ENCODE measurements at places on chromosomes 3 and 15.

GRCh38 chr15:88428053-88428452 is 39.1 kb downstream of the MRPL46 start:
- DNase-seq, result no peak

- no peak for DNase-seq
Measured at GRCh38 chr3:30685267-30685667, 78.9 kb downstream of the TGFBR2 start.

DNA sequence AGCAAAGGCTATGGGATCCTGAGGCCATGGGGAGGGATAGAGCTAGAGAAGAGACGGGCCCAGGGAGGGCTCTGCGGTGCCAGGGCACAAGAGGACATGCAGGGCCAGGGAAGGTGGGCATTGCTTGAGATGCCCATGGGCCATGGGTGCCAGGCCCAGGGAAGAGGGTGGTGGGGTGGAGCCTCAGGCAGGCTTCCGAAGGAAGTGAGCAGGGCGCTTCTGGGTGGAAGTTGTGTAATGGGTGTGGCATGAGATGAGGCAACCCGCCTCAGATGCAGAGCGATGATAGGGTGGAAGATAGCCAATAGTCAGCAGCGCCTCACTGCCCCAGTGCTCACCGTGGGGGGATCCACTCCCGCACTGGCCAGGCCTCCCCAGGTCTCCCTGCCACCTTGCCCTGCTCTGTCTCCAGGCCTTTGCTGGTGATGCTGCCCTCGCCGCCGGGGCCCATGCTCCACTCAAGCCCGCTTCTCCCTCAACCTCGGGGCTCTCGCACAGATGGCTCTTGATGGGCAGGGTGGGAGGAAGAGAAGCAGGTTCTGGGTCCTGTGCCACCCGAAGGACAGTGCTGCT is 51.4 kb downstream of the DNAJB8 start:
- DNase-seq, result no peak

- DNase-seq, result no peak
Measured at GRCh38 chr15:45729141-45729540, 94.3 kb downstream of the SQOR start.

All from AG09319 (cell line).